ENCODE measurements at places on chromosomes 2 and 18.
A peak's percentile ranks its signal among the peaks of the same experiment; 100 is the strongest.

DNA sequence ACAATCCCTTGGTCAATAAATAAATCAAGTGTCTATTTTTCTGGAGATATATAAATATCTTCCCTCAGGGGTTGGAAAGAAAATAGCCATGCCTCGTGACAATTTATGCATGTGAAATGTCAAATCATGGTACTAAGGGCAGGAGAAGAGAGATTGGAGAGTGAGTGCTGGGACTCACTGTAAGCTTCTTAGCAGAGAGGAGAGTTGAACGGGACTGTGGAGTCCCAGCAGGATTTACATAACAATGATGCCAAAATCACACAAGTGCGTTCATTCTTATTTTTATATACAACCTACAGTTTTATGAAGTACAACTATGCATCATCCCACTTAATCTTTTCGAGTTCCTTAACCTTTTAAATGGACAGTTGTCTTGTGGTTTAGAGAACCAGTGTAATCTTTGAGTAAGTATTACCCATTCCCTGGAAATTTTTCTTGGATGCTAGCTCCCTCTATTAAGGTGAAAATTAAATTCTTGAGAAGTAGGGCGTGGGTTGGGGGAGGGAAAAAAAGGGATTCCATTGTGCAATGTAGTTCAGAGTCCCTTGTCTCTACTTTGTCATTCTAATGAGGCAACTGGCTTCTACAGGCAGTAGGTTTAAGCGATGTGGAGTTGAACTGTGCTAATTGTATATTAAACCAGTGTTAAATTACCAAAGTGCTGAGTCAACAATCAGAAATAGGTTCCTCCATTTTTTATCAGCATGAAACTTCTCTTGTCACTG, 143.6 kb upstream of the EPHA4 start:
- no peak for DNase-seq

DNA sequence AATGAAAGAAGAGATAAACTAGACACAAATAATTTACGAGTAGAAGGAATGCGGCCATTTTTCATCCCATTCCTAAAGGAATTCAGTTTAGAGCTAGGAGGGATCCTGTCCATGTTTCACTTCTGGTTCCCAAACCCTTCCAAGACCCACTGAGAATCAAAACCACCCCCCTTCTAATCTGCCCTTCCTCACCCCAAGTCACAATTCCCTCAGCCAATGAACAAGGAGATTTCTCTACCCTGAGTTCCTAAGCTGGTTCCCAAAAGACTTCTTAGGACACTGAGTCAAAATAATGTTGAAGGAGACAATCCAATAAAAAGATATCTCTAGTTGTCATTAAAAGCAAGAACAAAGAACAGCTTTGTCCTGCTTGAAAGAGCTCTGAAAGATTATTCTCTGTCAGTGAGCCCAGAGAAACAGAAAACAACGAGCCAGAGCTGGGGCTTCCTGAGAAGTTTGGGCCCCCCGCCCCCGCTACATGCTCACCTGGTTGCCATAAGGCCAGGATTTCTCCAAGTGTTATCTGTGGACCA, 45.7 kb downstream of the STK39 start:
- DNase-seq: no peak

- DNase-seq: no peak
Measured at GRCh38 chr18:58903533-58903932, 38.9 kb downstream of the ZNF532 start.

DNA sequence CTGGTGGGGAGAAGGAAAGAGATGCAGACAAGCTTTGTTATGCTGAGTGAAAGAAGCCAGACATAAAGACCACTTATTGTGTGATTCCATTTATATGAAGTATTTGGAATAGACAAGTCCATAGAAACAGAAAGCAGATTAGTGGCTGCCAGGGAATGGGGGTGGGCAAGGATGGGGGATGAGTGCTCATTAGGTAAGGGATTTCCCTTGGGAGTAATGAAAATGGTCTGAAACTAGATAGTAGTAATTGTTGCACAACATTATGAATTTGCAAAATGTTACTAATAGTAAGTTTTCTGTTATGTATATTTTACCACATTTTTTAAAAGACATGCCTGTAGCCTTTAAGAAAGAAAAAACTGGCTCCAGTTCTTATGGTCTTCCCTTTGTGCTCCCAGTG, 154.9 kb downstream of the LNPK start:
- no peak for DNase-seq

DNA sequence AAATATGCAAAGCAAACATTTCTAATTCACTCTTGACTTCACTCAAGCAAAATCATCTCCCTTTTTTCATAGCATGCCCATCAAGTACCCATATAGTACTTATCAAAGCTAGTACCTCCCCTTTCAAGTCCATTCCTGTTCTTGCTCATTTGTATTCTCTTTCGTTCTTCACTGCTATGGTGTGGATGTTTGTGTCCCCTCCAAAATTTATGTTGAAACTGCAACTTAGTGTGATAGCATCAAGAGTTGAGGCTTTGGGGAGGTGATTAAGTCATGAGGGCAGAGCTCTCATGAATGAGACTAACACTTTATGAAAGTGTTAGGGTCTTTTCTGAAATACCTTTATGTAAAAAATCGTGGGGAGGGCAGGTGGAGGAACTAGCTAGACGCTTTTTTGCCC, 52.9 kb downstream of the RNU4ATAC start:
- DNase-seq: no peak

GRCh38 chr2:161085149-161085548, 75.1 kb upstream of the TANK start:
- no peak for DNase-seq

DNA sequence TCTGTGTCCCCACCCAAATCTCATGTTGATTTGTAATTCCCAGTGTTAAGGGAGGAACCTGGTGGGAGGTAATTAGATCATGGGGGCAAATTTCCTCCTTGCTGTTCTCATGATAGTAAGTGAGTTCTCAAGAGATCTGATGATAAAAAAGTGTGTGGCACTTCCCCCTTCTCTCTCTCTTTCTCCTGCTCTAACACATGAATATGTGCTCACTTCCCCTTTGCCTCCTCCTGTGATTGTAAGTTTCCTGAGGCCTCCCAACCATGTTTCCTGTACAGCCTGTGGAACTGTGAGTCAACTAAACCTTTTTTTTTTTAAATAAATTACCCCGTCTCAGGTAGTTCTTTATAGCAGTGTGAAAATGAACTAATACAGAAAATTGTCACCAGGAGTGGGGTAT, 380.0 kb downstream of the MEIS1 start:
- DNase-seq: no peak

DNA sequence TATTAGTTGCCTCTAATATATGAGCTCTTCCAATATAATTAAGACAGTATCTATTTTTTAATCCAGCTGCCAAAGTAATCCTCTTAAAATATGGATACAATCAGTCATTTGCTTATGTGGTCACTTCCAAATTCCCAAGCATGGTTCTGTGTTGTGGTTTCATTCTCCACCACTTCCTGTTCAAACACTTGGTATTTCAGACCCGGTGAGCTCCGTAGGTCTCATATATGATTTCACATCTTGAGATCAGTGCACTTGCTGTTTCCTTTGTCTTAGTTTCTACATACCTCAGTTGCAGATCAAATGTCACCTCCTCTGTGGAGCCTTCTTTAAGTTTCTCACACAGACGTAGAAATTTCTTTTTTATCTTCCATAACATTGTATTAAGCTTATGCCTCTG, 254.2 kb downstream of the KCNS3 start:
- no peak for DNase-seq

GRCh38 chr2:210558708-210559107, 2.3 kb downstream of the CPS1 start:
- DNase-seq: no peak

GRCh38 chr2:24616616-24617015, 125.6 kb downstream of the NCOA1 start:
- no peak for DNase-seq

DNA sequence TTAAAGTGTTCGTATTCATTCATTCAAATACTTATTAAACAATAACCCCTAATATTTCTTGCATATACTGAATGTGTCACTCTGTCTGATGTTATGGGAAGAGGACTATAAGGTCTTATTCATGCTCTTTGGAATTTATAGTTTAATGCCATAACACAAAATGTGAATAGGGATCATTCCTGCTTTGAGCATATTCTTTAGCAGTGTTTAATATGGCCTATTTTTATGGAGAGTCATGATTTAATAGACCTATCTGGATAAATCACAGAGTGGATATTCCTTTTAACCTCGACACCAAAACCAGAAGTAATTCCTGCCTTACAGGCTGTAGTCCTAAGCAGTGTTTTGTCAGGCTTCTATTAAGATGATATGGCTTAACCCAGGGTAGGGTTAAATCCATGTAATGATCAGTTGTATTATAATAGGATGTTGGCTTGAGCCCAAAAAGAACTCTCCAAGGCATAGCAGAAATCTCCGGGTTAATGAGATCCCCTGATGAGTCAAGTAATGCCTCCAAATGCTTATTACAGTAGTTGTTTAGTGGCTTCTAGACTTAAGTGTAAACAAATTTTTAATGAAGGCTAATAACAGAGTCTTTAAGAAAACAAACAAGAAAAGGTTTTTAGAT, 54.3 kb downstream of the GULP1 start:
- DNase-seq: no peak

DNA sequence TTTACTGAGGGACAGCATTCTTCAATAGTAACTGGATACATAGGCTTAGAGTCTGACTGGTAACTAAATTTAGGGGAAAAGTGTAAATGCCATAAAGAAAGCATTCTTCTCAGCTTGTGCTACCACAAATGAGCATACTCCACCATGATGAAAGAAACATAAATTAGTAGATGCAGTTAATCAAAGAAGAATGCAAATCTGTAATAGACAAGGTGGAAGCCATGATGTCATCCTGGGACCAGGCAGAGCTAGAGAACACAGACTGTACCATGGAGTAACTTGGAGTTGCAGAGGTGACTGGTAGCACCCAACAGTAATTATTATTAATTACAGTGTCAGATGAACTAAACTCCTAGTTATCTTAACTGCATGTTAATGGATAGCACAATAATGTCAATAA, 51.7 kb downstream of the RBKS start:
- no peak for DNase-seq

DNA sequence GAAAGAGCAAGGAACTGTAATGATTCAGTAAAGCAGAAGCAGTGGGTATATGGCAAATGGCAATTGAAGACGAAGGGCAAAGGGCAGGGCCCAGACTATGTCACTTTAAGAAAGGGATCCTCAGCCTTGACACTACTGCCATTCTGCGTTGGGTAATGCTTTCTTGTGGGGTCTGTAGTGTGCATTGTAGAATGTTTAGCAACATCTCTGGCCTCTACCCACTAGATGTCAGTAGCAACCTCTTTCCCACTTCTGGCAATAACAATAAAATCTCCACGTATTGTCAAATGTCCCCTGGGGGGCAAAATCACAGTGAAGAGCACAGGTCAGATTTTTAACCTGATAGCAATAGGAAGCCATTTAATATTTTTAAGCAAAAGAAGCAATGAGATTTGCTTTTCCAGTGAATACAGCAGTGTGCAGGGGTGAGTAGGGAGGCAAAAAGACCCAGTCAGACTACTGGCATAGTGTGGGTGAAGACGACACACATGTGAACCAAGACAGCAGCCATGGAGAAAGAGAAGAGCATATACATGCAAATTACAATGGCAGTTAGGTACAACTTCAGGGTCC, 209.5 kb downstream of the DYM start:
- DNase-seq: no peak

DNA sequence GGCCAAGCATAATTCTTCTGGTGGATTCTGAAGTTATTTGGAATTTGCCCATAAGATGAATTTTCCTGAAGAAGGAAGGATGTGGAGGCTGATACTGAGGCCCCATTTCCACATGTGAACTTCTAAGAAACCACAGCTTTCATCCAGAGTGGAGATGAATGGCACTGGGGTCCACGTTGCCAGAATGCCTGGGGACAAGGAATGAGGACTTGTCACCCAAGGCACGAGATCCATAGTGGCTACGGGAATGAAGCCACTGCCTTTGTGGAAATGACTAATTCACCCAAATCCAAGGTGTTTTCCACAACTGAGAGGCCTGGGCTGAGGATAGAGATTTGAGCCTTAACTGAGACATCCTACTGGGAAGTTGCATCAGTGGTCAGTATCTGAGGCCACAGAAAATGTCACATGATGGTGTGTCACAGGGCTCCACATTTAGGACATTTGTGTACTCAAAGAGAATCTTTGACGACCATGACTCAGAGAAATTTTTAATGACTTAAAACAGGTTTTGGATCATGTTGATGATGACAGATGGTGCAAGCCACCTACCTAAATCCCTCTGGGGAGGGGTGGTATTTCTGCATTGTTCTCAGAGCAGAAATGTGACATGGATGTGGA, 286.1 kb downstream of the SOX11 start:
- DNase-seq: no peak

- no peak for DNase-seq
Measured at GRCh38 chr2:165647409-165647808, 146.6 kb downstream of the GALNT3 start.

DNA sequence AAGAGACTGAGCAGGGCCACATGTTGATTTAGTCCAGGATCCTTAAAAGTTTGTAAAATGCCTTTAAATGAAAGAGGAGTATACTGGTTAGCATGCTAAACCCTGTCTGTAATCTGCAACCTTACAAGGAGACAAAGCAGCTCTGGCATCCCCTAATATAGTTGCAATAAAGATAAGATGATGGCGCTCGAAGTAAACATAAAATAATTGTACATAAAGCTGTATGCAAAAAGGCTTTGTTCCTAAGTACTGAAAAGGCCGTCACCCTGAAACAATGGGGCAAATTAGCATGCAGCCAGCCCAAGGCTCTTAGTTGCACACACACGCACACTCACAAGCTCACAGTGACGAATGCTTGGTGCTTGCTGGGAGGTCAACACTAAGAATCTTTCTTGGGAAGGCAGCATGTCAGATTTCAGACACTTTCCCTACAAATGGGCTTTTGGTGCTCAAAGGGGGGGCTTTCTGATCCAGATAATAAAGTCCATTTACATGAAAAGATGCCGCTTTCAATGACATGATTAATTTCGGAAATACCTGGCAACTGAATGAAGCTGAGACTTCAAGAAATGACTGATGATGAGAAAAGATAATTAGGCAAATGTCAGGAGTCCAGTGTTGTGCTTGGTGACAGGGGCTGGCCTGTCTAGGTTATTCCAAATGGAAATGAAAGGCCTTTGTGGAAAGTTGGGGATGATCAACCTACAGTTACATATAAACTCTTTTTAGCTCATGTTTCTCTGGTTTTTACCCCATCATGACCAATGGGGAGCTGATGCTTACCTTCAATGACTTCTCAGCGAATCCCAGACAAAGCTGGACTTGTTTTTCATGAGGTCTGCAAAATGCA, 370.3 kb downstream of the MEIS1 start:
- no peak for DNase-seq

GRCh38 chr2:190996338-190996946, 17.5 kb downstream of the STAT1 start:
- DNase-seq: peak; percentile 60

GRCh38 chr2:112481528-112482233, at the start of gene TTL:
TTL (plus strand) TSS chr2:112482156; CDS start chr2:112482345, 189 bp downstream.
- DNase-seq: peak; percentile 80

DNA sequence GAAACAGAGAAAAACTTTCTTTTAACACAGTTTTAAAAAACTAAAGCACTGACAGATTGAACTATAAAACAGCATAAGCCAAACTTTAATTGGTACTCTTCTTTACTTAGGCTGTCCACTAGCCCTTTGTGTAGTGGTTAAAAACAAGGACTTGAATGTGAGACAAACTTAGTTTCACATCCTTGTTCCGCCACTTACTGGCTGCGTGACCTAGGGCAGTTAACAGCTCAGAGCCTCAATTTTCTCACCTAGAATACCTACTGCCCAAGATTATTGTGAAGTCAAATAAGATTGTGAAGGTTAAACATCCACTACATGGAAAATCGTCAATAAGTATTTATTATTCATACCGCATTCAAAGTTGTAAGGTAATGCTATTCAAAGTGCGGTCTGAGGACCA, 2.0 kb downstream of the WDR35 start:
- DNase-seq: no peak
